ENCODE measurements at places on chromosomes 7 and 10. TPM values are rescaled to one million over a fixed set of nuclear protein-coding genes. Genes with fewer than 3 reads are reported as not detected.

DNA sequence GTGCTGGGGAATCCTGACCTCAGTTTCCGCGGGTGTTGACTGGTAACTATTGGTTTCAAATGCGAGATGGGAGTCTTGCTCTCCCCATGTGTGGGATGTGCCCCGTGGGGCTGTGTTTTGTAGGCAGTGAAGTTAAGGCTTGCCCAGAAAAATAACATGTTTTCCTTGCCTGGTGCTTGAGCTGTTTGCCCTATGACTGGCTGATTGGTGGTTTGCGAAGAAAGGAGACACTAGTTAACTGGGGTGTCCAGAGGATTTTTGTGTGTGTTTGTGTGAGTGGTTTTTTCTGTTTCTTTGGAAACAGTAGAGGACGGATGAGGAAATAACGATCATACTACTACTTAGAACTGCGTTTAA lies 61.9 kb downstream of the CREB5 start:
- no peaks in the 10 kb centered on the region for H3K36me3 ChIP-seq
- H3K27me3 ChIP-seq: no peaks in the 10 kb centered on the region
- H3K4me3 ChIP-seq: no peak overlapping the region
- no peak for DNase-seq

GRCh38 chr7:107995184-107996071 lies 7.5 kb downstream of the LAMB1 start:
- DNase-seq: no peak
- H3K4me1 ChIP-seq: no peaks in the 10 kb centered on the region
- H3K27me3 ChIP-seq: peaks cover 2% of the 10 kb centered on the region
- H3K27ac ChIP-seq: no peak overlapping the region

- no peak overlapping the region for H3K4me3 ChIP-seq
- no peak overlapping the region for H3K27ac ChIP-seq
- no peaks in the 10 kb centered on the region for H3K27me3 ChIP-seq
- H3K4me1 ChIP-seq: peaks cover 6% of the 10 kb centered on the region
Measured at GRCh38 chr10:63155388-63156020, 22.4 kb downstream of the NRBF2 start.

GRCh38 chr7:106615808-106616707 lies 44.9 kb downstream of the CCDC71L start:
- DNase-seq: no peak
- no peak overlapping the region for H3K27ac ChIP-seq
- H3K27me3 ChIP-seq: no peaks in the 10 kb centered on the region
- H3K4me1 ChIP-seq: peaks cover 9% of the 10 kb centered on the region

DNA sequence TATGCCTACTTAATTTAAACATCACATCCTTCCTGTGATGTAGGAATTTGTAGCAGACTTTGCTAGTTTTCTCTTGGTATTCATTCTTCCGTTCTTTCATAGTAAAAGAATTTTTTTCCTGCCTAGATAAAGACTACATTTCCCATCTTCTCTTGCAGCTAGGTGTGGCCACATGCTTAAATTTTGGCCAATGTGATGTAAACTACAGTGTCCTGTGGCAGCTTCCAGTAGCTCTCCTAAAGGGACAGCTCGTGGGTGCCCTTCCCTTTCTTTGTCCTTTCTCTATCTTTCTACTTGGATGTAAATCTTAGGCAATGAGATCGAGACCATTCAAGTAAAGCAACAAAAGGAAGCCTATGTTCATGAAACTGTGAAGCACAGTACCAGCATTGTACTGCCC lies 58.6 kb downstream of the ASAH2B start:
- H3K36me3 ChIP-seq: no peaks in the 10 kb centered on the region
- H3K27ac ChIP-seq: no peak overlapping the region
- H3K4me1 ChIP-seq: no peaks in the 10 kb centered on the region
- H3K27me3 ChIP-seq: no peaks in the 10 kb centered on the region
- no peak for DNase-seq

Gene OGDHL
- total RNA-seq: 5.2 TPM

Gene MYO3A
- total RNA-seq: 0.33 TPM
